CD4-positive, alpha-beta T cell treated with Interferon alpha-2 for 1 hour (primary cell): ENCODE measurements at places on chromosomes 16 and 17.

DNA sequence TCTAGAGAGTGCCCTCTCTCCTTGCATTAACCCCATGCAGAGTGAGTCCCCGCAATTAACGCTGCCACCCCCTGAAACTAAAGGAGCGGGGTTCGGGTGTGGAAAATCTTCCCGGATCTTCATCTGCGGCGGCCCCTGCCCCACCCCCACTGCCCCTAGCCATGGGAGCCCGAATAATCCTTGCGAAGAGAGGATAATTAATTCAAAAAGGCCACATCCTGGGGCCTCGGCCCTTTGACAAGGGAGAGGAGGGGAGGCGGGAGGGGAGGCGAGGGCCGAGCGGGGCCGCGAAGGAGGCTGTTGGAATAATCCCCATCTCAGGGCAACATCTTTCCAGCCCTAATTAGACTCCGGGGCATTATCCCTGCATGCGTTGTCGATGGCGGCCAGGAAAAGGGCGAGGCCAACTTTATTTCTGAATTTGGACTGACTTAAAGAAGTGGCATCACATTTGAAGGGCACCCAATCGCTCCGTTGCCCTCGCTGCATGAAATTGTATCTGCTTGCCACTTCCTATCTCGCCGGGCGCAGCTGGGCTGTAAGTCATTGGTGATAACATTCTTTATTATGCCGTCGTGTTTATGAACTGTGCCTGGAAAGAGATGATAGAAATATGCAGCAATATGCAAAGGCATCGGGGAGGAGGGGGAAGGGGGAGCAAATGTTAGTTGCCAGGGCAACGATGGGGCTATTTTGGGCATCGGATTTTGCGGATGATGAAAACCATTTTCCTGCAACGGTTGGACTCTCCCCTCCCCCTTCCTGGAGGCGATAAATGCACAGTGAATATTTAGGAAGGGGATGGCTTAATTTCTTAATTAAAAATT, 387.1 kb upstream of the TNRC6C start:
- DNase-seq: peak; percentile 16

GRCh38 chr16:1865902-1866690, 5.9 kb downstream of the MEIOB start:
- no peak for DNase-seq

DNA sequence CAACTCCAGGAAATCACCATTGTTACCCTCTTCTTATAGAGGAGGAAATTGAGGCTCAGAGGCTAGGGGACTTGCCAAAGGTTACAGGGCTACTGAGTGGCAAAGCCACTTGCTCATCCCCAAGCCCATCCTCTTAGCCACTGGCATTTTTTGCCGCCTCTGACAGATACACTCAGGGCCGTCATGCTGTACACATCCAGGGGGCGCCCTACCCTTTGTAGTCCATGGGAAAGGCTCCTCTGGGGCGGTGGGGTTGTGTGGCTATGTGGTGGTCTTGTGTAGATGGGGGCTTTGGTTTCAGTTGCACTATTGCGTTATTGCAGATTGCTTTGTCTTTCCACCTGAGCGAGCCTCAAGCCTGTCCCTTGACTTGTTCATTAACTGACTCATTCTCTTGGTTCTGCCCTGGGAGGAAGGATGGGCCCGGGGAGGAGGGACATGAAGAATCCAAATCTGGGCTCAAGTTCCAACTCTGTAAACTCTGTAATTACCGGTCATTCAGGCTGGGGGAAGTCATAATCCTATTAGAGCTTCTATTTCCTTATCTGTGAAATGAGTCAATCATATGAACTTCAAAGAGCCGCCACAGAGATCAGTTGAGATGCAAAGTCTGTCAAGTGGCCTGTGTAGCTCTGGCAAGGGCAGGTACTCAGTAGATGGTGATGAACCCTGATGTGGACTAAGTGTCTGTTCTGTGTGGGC, 2.8 kb downstream of the NOS2 start:
- no peak for DNase-seq

DNA sequence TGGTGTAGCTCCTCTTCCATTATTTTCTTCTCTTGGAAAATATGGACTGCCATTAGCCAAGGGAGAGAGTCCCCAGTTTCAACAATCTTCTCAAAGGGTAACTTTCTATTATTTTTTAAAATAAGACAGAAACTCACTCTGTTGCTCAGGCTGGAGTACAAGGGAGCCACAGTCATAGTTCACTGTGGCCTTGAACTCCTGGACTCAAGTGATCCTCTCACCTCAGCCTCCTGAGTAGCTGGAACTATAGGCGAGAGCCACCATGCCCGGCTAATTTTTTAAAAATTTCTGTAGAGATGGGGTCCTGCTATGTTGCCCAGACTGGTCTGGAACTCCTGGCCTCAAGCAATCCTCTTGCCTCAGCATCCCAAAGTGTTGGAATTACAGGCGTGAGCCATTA, 13.1 kb downstream of the COG4 start:
- DNase-seq: no peak

- DNase-seq: no peak
These were observed 703.7 kb upstream of the SOX9 start for GRCh38 chr17:71417142-71417541.

- no peak for DNase-seq
These were observed 1.2 kb downstream of the ABCA5 start for GRCh38 chr17:69325518-69326376.

- DNase-seq: no peak
These were observed 176.2 kb upstream of the FAM20A start for GRCh38 chr17:68777243-68777855.

- no peak for DNase-seq
These were observed 6.6 kb downstream of the NDRG4 start for GRCh38 chr16:58506241-58507194.

- DNase-seq: no peak
These were observed 34.6 kb downstream of the ZNF750 start for GRCh38 chr17:82805254-82805653.

GRCh38 chr17:70654706-70655105, 485.4 kb downstream of the KCNJ2 start:
- no peak for DNase-seq

- no peak for DNase-seq
These were observed 387.1 kb downstream of the HS3ST4 start for GRCh38 chr16:26078716-26079355.

DNA sequence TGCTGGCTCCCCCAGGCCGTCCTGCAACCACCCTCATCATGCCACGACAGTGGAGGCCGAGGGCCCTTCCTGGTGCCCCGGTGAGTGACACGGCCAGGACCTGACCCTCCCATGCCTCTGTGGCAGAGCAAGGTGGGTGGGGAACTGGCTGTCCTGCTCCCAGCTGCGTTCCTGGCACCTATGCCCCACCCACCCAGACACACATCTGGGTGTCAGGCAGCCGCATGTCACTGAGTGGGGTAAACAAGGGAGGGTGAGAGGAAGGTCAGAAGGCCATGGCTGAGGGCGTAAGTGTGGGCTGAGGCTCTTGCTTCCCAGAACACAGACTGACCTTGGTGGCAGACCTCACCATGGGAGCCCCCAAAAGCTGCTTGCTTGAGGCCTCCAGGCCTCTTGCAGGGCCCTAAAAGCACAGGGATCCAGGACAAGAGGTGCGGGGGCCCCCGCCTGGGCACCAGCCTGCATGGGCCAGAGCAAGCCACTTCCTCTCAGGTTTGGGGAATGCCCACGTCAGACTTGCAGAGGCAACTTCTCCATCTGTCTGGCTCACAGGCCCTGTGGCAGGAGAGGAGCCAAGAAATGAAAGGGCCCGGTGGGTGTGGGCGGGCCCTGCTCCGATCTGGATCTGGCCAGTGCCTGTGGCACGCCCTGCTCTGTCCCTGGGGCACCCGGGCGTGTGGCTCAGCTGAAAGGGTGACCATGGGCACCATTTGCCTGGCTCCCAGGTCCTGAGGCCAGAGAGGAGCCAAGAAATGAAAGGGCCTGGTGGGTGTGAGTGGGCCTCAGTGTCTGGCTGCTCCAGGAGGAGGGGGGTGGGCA, 3.9 kb upstream of the CCDC57 start:
- peak; percentile 69 for DNase-seq

DNA sequence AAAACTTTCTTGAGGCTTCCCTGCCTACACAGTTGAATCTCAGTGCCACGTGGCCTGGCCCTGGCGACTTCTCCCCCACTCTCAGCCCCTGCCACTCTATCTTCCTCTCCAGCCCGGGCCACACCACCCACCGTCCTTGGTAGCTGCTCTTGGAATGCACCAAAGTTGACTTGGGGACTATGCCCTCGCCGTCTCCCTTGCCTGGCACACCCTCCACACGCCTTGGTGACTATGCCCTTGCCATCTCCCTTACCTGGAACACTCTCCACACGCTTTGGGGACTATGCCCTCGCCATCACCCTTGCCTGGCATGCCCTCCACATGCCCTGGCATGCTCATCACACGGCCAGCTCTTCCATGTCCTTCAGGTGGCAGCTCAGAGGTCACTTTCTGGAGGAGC, 15.5 kb upstream of the TVP23A start:
- no peak for DNase-seq

- DNase-seq: no peak
These were observed 572 bp downstream of the PSMB6 start for GRCh38 chr17:4796552-4796920.

- DNase-seq: no peak
These were observed 12.6 kb upstream of the IL21R start for GRCh38 chr16:27389272-27389961.

DNA sequence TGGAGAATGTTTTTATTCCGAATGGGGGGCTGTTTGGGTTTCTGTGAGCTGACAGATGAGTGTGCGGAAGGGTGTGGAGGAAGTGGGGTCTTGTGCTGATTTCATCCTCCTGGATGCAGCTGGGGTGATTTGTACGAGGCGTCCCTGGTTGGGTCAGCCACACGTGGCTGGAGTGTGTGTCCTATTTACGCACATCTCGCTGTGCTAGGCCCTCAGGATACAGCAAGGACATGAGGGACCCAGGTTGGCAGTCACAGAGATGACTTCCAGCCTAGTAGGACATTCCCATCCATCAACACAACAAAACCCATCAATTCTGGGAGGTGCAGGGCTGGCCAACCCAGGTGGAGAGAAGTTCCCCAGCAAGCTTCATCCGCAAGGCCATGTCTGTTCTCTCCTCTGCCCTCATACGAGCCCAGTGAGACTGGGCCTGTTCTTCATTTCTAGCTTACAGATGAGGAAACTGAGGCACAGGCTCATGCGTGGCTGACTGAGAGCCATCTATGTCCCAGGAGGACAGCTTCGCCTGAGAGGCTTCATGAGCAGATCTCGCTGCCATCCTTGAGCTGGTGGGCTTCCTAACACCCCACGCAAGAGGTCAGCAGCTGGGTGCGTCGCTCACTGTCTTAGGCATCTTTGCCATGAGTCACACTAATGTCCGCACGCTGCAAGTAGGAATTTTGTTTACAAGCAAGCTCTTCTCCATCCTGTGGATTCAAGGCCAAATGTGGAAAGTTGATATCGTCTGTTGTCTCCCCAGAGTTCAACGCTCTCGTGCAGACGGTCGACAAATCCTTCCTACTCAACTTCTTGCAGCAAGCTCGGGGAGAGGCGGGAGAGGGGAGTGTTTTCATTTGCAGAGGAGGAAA, 24.4 kb downstream of the IRF8 start:
- DNase-seq: no peak

GRCh38 chr17:30832438-30833124, 815 bp downstream of the ATAD5 start:
- no peak for DNase-seq

- DNase-seq: peak; percentile 42
These were observed 1.2 kb upstream of the CBX4 start for GRCh38 chr17:79840269-79840988.

- no peak for DNase-seq
These were observed 178.3 kb downstream of the CYB561 start for GRCh38 chr17:63267846-63268245.

DNA sequence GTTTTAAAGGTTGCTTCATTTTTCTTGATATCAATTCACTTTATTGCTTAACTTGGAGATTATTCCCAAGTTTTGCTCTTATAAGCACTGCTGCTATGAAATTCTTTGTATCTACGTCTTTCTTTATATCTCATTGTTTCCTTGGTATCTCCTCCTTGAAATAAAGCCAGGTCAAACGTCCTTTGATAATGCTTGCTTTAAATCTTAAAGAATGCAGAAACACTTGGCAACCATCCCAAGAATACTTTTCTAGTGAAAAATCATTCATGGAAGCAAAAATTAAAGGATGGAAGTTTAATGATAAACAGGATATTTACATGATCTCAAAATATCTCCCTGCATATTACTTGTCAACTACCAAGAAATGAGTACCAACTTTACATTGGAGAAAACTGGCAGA, 175.2 kb downstream of the CPPED1 start:
- DNase-seq: no peak

DNA sequence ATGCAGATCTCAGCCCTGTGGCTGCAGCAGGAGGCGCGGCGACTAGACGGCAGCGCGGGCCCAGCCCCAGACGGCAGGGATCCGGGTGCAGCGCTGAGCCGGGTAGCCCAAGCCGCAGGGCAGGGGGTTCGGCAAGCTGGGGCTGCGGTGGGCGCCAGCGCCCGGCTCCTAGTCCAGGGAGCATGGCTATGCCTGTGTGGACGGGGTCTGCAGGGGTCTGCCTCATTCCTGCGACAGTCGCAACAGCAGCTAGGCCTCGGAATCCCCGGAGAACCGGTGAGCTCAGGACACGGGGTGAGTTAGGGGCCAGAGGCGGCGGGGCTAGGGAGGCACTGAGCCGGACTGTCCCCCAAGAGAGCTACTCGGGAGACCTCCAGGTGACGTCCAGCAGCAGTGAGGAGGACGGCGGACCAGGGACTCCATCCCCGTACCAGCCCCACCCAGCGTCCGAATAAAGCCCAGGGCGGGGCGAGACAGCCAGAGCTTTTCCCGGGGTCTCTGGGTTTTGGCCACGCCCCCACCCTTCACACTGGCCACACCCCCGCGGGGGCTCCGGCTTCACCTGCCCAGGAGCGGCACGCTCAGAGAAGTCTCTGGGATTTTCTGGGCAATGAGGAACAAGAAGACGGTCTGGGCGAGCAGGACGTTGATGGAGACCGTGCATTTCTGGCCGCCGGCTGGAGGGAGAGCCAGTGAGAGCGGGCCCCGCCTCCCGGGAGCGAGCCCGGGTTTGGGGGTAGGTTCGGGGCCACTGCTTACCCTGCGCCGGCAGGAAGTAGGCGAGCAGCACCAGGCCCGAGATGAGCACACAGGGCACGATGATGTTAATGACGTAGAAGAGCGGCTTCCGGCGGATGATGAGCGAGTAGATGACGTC, 1.1 kb downstream of the C17orf107 start:
- DNase-seq: peak; percentile 83

- DNase-seq: peak; percentile 57
These were observed 17.6 kb downstream of the MAPK8IP3 start for GRCh38 chr16:1723450-1724147.

- no peak for DNase-seq
These were observed 508.1 kb downstream of the HAPSTR1 start for GRCh38 chr16:9599415-9600120.

GRCh38 chr17:2137342-2138098, 82.6 kb downstream of the HIC1 start:
- no peak for DNase-seq

DNA sequence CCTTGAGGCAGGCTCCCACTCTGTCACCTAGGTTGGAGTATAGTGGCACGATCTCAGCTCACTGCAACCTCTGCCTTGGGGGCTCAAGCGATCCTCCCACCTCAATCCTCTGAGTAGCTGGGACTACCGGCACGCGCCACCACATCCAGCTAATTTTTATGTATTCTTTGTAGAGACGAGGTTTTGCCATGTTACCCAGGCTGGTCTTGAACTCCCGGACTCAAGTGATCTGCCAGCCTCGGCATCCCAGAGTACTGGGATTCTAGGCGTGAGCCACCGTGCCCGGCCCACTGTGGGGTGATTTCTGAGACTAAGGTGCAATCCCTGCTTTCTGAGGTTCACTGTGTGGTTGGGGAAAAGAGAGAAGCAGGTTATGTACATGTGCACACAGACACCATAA, 12.0 kb upstream of the SLC12A3 start:
- no peak for DNase-seq

GRCh38 chr16:54912720-54913119, 17.9 kb upstream of the IRX5 start:
- DNase-seq: no peak

GRCh38 chr17:69323806-69324205, 3.1 kb downstream of the ABCA5 start:
- DNase-seq: no peak
